ENCODE measurements at places on chromosomes 6 and 20.

DNA sequence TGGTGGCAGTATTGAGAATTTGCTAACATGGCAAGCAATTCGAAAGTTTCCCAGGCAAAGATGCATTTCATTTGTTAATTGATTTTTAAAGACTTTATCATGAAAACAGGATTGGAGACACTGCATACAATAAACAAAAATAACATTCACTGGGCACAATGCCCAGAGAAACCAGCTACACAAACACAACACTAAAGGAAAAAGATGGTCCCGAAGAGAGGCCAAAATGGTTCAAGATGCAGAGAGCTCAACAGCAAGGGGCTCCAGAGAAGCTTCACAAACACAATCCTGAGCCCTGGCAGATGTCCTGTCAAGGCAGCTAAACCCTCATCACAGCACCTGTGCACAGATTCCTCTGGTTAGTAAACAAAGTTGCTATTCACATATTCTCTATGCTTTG is 79.3 kb downstream of the INSM1 start:
- no peak for DNase-seq

DNA sequence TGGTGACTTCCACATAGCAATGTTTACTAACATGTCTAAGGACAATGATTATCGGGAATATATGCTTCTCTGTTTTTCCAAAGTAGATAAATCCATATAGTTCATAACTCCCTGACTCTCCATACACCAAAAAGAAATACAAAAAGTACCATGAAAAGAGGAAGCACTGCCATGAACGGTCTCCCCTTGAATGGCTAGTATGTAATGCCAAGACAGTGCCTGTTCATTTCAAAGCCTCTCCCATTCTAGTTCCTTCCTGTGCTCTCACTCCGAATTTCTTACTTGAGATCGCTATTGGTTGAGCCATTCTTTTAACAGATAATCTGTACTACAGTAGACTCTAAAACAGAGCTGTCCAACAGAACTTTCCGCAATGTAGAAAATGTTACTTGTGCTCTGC is 54.8 kb upstream of the EDN1 start:
- no peak for DNase-seq

GRCh38 chr20:51531141-51531710 is 11.3 kb downstream of the NFATC2 start:
- DNase-seq, result peak; percentile 56

DNA sequence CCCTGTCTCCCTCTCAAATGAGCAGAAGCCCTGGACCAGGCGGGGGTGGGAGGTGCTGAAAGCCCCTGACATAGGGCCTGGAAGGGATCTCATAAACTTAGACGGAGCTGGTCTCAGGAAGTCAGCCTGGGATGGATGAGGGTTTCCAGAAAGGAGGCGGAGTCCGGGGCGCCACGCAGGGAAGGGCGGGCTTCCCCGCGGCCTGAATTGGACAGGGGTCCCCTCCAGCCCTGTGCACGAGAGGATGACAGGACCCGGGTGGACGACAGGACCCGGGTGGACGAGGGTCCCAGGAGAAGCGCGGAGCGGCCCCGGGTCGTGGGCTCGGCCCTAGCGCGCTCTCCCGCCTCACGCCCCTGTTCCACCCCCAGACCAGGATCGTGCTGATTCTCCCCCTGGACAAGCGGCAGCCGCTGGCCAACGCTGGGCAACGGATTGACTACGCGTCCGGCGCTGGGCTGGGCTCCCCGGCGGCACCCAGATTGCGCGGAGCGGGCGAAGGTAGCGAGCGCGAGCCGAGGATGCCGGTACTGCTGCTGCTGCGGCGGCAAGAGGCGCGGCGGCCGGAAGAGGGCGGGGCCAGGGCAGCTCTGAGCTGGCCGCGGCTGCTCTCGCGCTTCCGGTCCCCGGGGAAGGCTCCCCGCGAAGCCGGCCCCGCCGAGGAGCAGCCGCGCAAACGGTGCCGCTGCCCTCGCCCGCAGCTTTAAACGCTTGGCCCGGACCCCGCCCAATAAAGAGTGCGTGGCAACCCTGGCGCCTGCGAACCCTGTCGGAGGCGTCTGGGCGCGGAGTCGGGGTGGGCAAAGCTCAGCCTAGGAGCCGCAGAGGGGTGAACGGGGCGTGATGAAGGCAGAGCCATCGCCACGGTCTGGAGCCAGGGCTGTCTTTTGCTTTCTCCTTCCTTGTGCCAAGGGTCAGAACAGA is 1.3 kb downstream of the C20orf144 start:
- DNase-seq, result peak; percentile 75

- peak; percentile 21 for DNase-seq
Observed at GRCh38 chr20:41029150-41029901, 704 bp downstream of the TOP1 start.

- no peak for DNase-seq
Observed at GRCh38 chr6:101392586-101393230, 800 bp upstream of the GRIK2 start.

GRCh38 chr6:79269877-79270276 is 35.4 kb upstream of the HMGN3 start:
- no peak for DNase-seq

GRCh38 chr6:90026216-90026615 is 131.9 kb downstream of the GJA10 start:
- no peak for DNase-seq

DNA sequence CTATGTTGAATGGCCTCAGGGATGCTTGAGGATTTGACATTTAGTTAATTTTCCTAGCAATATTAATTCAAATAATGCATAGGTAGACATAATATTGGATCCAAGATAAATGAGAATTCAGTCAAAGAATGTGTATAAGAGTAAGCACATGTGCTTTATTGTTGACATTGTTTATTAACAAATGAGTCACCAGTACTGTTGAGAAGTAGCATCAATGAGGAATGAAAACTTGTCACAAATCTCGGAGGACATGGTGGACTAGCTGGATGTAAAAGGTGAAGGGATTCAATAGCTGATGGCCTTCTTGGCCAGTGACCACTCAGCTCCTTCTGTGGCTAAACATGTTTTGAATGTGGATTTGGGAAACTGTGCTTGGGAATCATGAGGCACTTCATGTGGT is 1137.0 kb downstream of the HACE1 start:
- no peak for DNase-seq
